Activated naive CD4-positive, alpha-beta T cell treated with anti-CD3 and anti-CD28 coated beads for 36 hours (primary cell): ENCODE measurements at places on chromosomes 4 and X. TPM values are rescaled to one million over a fixed set of nuclear protein-coding genes. Genes with fewer than 3 reads are reported as not detected.

- peak; percentile 48 for DNase-seq
Measured at GRCh38 chr4:186725469-186726425, 2.1 kb upstream of the FAT1 start.

GRCh38 chr4:14337892-14338584, 664.2 kb upstream of the CPEB2 start:
- no peak for DNase-seq

DNA sequence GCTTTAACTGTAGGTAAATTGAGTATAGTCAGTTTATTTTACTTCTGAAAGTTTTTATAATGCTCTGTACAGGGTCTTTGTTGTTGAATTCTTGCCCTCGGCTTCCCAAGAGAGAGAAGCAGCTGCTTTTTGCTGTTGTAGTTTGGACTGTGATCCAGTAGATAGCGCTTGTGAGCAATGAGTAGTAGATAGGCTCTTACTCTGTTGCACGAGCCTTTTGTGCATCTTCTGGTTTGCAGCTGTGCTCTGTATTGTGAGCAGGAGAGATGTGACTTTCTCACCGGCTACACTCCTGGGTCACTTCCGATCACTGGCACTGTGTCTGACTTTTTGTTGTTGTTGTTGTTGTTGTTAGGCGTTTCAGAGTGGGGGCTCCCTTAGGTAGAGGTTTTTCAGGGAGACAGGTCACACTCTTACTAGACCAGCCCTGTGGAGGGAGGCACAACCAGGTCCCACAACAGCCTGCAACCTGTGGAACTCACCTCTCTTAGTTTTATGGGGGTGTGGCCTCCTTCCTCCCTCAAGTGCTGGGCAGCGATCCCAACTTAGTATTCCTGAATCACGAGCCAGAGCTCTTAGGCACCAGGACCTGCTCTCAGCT, 822.1 kb upstream of the GALNTL6 start:
- peak; percentile 4 for DNase-seq

SPANXA2 gene
- total RNA-seq: not detected

KLKB1 gene
- not detected for total RNA-seq

MND1 gene
- total RNA-seq: 51.3 TPM
